Tibial nerve (tissue), 4 donors: ENCODE measurements at places on chromosomes 13 and 19.
A peak's percentile ranks its signal among the peaks of the same experiment; 100 is the strongest.

DNA sequence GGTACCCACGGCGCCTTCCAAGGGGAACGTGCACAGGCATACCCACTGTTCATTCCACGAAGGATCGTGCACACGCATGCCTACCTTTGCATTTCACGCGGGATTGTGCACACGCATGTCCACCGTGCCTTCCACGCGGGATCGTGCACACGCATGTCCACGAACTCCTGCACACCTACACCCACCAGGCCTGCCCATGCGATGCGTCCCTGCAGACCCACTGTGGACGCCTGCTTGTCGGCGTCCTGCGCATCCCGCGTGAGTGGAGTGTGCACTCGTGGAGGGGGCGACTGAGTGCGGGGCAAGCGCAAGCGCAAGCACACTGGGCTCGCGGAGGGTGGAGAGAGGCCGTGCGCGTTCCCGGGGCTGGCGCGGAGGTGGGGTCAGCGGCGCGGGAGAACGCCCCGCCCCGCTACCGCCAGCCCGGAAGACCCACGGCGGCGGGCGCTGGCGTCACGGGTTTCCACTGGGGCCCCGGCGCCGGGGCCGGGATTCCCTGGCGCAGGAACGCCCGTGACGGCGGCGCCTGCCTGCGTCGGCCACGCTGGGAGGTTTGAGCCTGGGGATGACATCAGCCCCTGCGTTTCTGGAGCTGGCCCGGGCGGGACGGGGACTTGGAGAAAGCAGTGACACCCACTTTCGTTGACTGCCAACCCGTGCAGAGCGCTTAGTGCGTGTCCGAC lies 18.7 kb downstream of the GADD45B start:
- DNase-seq, result peak; percentile 60

DNA sequence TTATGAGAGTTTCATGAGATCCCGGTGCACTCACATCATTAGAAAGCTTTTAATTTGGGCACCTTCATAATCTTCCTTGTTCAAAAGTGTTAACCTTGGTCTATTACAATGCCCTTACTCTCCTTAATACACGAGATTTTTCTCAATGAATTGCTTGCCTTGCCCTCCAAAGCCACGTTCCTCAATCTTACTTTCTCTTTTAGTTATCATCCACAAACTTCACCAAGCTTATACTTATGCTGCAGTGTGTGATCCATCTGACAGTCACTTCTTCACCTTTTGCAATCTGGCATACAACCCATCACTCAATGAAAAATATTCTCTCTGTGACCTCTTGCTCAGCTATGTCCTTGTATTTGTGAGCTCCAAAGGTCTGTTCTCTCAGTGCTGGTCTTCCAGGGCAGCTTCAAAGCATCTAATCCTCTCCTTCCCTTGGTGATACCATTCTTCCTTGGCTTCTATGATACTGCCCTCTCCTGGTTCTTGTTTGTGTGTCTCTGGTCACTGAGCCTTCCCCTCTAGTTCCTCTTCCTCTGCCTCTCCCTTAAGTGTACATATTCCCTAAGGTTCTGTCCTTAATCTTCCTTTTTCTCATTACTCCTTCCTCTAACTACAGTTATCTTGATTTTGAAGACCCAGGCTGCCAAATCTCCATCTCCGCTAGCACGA lies 202.2 kb upstream of the STARD13 start:
- no peak for DNase-seq

DNA sequence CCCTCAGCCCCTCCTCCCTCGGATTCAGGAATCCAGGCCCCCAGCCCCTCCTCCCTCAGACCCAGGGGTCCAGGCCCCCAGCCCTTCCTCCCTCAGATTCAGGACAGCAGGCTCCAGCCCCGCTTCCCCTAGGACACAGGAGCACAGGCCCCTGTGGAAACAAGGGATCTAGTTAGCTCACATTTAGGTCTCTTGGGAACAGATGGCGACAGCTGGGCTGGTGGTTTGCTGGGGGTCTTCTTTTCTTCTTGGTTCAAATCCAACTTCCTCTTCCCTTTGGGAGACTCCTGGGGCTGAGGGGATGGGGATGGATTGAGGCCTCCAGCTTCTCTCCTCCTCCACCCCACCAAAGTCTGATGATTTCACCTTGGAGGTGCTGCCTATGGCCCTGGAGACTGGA lies 19.6 kb downstream of the ZNF575 start:
- no peak for DNase-seq

- no peak for DNase-seq
Observed at GRCh38 chr13:47794963-47795362, 206.1 kb downstream of the SUCLA2 start.

DNA sequence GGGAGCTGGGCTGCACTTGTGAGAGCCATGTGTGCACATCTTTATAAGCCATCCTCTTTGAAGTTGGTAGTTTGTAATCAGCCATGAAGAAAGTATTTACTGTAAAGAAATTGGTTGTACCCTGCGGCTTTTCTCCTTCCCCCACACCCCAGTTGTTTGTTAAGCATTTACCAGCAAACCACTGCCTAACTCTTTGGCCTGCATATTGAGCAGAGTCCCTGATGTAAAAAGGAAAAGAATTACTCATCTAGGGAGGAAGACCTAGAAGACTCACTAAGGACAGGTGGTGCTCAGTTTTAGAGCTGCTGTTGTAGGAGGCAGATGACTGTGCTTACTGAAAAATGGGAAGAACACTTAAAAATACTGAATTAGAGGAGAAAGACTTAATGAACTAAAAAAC lies 245.3 kb downstream of the PCCA start:
- DNase-seq, result no peak

DNA sequence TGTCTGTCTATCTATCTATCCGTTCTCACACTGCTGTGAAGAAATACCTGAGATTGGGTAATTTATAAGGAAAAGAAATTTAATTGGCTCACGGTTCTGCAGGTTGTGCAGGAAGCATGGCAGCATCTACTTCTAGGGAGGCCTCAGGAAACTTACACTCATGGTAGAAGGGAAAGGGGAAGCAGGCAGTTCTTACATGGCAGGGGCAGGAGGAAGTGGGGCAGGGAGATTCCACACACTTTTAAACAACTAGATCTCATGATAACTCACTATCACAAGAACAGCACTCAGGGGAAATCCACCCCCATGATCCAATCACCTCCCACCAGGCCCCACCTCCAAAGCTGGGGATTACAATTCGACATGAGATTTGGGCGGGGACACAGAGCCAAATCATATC lies 105.3 kb downstream of the SLC10A2 start:
- no peak for DNase-seq

DNA sequence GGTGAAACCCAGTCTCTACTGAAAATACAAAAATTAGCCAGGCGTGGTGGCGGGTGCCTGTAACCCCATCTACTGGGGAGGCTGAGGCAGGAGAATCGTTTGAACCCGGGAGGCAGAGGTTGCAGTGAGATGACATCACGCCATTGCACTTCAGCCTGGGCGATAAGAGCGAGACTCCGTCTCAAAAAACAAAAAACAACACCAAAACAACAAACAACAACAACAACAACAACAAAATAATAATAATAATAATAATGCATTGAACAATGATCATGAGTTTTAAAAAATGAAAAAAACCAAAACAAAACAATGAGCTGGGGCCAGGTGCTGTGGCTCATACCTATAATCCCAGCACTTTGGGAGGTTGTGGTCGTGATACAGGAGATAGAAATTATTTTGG lies 23.1 kb upstream of the HOMER3 start:
- no peak for DNase-seq

DNA sequence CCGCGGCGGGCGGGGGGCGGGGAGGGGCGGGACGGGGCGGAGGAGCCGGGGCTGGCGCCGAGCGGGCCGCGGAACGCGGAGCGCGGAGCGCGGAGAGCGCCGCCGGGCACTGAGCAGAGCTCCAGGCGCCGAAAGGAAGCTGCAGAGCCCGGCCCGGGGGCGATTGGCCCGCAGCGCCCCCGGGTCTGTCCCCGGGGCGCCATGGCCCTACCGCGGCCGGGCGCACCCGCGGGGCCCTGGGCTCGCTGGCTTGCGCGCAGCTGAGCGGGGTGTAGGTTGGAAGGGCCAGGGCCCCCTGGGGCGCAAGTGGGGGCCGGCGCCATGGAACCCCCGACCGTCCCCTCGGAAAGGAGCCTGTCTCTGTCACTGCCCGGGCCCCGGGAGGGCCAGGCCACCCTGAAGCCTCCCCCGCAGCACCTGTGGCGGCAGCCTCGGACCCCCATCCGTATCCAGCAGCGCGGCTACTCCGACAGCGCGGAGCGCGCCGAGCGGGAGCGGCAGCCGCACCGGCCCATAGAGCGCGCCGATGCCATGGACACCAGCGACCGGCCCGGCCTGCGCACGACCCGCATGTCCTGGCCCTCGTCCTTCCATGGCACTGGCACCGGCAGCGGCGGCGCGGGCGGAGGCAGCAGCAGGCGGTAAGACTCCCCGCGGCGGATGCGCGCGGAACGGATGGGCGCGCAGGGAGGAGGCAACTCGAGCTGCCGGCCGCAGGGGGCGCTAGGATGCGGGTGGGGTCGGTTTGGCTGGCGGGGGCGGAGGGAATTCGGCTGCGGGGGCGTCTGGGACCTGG lies at the start of gene PDE4A:
Gene PDE4A (plus strand): TSS at position 95 of the 796 bp plus-strand sequence. CDS start 227 bp downstream, at position 322.
- DNase-seq, result no peak
